Ureter (tissue), 1 donor: ENCODE measurements at places on chromosomes 3 and 15. TPM values are rescaled to one million over a fixed set of nuclear protein-coding genes. Genes with fewer than 3 reads are reported as not detected.

Gene NUP210
- total RNA-seq = 19.9 TPM

Gene MASP1
- total RNA-seq = 16.4 TPM

GRCh38 chr3:126463521-126463920 lies 12.2 kb downstream of the ZXDC start:
- DNase-seq = no peak

Gene PSTPIP1
- 12.3 TPM for total RNA-seq

Gene HRG
- total RNA-seq = not detected

Gene PRKCD
- total RNA-seq = 82.2 TPM

Gene SGO1
- total RNA-seq = 0.78 TPM

- DNase-seq = no peak
Observed at GRCh38 chr3:27342267-27342666, 26.9 kb downstream of the NEK10 start.

- DNase-seq = no peak
Observed at GRCh38 chr15:35514759-35515158, 31.2 kb downstream of the DPH6 start.

Gene CRABP1
- not detected for total RNA-seq

DNA sequence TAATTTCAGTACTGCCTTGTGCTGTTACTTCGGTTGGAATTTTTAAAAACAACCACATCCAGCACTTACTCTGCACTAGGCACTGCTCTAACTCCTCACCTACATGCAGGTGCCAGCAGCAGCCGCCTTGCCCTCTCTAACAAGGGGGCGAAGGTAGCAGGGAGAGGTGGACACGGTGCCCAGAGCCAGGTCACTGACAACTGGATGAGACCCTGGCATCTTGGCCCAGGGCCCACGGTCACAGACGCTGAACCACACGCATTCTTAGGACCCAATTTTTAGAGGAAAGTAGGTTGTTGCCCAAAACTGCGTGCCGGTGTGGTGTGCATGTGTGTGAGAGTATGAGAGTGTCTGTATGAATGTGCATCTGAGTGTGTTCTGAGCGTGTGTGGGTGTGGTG lies 63.4 kb upstream of the GATA2 start:
- DNase-seq = no peak

Gene SOX14
- total RNA-seq = not detected

DNA sequence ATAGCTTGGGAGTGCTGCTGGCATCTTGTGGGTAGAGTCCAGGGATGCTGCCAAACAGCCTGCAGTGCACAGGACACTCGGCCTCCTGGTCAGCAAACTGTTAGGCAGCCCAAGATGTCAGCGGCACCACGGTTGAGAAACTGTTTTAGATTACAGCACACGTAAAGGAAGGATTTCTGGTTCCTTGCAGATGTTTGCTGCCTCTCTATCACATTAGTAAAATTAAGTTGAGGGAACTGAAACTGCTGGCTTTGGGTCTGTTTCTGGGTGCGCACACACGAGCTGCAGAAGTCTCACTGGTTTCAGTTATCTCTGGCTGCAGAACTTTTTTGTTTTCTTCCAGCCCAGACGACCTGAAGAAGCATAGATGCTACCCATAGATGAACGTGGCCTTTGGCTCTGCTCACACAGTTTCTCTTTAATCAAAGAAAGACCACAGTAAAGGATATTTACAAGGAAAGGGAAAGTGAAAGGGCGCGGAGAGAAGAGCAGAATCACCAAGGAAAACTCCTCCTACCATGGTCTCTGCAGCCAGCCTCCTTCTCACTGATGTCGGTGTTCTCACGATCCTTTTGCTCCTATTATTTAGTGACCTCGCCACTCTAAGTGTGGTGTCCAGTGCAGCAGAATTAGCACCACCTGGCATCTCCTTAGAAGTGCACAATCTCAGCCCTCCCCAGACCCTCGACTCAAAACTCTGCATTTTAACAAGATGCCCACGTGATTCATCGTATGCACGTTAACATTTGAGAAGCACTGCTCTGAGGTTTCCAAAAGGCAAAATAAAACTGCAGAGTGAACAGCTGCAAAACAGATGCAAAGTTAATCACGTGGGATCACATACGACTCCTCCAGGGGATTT lies 50.6 kb upstream of the AKAP13 start:
- peak; percentile 42 for DNase-seq

Gene GCSAM
- total RNA-seq = 0.49 TPM
